ENCODE measurements at places on chromosomes 5 and 9.

GRCh38 chr9:105311306-105311705 lies 66.9 kb downstream of the SLC44A1 start:
- DNase-seq: no peak

GRCh38 chr5:16548115-16548514 lies 68.7 kb downstream of the RETREG1 start:
- no peak for DNase-seq

DNA sequence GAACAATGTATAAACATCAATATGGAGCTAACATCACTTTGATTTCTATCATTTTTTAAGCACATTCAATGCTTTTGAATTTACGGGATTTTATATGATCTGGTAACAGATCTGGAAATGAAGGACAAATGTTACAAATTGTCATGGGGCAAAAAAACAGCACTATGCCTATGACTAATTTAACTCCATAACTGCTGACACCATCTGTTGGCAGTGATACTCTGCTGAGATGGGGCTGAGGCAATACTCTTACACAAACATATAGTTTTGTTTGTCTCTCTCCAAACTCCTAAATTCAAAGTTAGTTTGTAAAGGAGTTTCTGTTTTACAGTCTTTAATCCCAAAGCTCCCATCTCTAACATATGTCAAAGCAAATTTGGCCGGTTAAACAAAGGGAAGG lies 132.5 kb upstream of the FER start:
- DNase-seq: no peak

- no peak for DNase-seq
Measured at GRCh38 chr5:173310218-173310769, 17.9 kb downstream of the STC2 start.

- no peak for DNase-seq
Measured at GRCh38 chr5:155850370-155850769, 476.6 kb upstream of the SGCD start.

- no peak for DNase-seq
Measured at GRCh38 chr9:23423999-23424398, 402.0 kb downstream of the ELAVL2 start.

- no peak for DNase-seq
Measured at GRCh38 chr9:4686112-4686511, 6.7 kb downstream of the CDC37L1 start.

- DNase-seq: no peak
Measured at GRCh38 chr5:10459080-10460055, 17.7 kb downstream of the ROPN1L start.

GRCh38 chr5:80566711-80567259 lies 3.3 kb downstream of the ANKRD34B start:
- DNase-seq: no peak

DNA sequence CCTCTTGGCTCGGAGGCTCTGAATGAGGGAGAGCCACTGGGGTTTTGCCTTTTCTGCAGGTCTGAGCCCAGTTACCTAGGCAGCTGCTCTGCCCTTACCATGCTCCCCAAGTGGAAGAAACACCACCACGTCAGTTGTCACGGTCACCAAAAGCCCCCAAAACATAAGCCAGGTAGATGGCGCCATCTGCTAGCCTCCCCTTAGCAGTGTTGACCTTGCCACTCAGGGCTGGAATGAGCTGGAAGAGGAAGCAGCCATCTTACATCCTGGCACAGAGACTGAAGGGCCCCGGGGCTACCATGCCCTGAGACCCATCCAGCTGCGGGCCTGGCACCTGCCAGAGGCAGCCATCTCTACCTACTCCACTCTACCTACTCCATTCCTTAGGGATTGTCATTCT lies 7.4 kb downstream of the ZER1 start:
- no peak for DNase-seq

DNA sequence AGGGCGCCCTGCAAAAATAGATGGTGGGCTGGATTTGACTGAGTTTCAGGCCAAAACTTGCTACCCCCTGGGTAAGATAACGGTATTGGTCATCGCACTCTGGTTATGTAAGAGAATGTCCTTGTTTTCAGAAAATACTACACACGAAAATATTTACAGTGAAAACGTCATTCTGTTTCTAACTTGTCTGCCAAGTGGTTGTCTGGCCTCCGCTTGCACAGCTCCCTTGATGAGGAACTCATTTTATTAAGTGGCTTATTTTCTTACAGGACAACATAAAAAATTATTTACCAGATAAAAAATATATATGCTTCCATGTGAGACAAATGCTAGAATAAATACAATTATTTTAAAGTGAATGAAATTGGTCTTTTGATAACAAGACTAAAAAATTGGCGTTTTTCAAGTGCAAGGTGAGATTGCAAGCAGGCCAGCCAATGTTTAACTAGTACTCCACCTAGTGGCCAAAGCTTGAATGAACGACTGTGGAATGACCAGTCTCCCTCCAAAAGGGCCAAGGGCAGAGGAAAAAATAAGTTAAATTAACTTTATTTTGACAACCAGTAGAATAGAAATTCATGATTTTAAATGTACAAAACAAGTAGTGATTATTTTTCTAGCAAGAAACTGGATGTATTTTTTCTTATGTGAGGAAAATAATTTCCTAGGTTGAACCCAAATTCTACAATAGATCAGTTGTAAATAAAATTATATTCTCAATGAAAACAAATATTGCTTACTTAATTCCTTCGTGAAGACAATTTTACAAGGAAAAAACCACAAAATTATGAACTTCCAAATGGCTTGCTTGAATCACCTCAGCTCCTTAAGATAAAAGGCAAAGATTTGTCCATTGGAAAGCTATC lies 93.2 kb downstream of the ZFAND5 start:
- no peak for DNase-seq

DNA sequence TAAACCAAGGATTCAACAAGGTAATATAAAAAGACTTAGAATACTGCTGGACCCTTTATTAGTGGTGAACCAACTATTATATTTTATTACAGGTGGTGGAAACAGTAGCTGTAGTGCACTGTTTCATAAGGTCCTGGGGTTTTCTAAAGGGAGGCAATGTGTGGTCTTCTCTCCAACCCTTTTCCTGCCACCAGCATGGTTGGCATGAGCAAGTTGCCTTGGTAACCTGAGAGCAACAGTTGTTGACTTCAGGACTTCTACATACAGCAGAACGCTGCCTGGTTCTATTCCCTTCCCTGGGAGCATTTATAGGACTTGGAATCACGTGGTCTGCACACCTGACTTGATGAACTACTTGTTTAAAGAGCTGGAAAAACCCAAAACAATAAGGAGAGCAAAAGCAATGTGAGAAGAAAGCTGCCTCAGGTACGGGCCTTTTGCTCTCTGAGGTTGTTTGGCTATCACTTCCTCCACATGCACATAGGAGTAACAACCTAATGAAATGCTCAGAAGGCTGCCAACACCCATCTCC lies 81.1 kb upstream of the RAI14 start:
- DNase-seq: no peak

GRCh38 chr9:107751567-107752210 lies 262.1 kb upstream of the KLF4 start:
- DNase-seq: no peak

DNA sequence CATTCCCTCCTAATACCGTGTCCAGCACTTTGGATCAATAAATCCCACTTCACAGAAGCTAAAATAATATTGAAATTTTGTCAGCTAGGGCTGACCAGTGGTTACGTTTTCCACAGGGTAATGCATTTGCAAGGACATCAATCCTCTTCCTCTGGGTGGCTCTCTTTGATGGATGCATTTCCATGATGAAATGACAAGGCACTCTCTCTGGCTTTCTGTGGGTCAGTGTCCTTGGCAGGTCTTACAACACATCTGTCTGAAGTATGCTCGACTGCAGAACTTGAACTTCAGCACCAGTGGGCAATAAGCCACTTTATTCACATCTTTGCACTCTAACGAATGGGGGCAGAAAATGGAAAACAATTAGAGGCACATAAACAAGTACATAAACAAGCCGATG lies 330.1 kb downstream of the ADAMTS6 start:
- no peak for DNase-seq

DNA sequence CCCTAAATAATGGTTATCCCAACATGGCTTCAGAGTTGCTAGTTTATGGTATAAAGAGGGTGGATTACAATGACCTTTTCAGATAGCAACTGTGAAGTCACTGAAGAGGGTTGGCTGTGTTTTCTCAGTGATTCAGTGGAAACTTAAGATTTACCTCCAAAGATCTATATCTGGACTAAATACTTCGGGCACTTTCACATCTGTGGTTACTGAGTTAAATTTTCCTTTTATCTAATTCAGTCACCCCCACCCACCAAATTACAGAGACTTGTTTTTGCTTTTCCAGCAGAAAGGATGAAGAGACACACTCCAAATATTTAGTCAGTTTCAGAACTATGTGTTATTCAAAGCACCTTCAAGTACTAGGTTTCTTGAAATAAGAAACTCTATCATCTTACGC lies 573.2 kb downstream of the CCDC171 start:
- no peak for DNase-seq

- DNase-seq: no peak
Measured at GRCh38 chr5:10301842-10302610, 5.7 kb downstream of the CMBL start.

DNA sequence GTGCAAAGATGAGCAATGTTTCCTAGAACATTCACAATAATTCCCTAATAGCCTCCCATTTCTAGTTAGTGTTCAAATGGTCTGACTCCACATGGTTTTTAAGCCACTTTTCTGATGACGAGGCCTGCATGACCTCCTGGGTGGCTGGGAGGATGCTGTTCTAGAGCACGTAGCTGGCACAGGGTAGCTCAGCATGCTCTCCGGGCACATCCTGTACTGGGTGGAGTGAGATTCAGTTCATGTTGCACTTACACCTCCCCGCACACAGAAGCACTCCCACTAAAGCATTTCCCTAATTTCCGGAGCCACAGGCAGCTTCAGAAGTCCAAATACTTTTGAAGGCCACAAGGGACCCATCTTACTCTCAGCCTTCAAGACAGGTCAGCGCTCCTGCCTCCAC lies 159.8 kb upstream of the LHFPL2 start:
- DNase-seq: no peak

GRCh38 chr5:72815580-72816283 lies 729 bp upstream of the TNPO1 start:
- no peak for DNase-seq

- no peak for DNase-seq
Measured at GRCh38 chr5:181188700-181189362, 16.2 kb downstream of the TRIM7 start.

DNA sequence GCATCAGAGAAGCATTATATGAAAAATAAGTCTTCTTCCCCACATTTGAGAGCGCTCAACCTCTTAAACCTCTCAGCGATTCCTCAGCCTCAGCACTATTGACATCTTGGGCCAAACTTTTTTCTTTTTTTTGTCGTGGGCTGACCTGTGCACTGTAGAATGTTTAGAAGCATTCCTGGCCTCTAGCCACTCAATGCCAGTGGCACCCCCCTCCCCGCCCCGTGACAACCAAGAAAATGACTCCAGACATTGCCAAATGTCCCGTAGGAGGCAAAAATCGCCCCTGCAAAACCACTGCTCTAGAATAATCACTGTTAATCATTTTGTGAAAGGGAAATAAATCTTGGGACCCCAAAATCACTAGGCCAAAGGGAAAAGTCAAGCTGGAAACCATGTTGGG lies 129.1 kb upstream of the BOD1 start:
- no peak for DNase-seq

DNA sequence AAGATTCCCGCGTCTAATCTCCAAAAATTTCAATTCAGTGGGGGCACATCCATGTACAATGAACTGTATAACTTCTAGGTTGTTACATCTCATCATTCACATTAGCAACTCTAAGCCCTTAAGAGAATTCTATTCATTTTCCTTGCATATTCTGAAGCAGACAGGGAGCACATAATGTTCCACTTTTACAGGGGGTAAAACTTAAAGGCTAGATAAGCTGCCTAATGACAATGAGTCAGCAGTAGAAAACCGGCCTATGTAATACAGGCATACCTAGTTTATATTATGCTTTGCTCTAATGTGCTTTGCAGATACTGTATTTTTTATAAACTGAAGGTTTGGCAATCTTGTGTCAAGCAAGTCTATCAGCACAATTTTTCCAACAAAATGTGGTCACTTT lies 40.4 kb downstream of the PTAR1 start:
- no peak for DNase-seq

GRCh38 chr5:100299261-100299660 lies 235.9 kb upstream of the FAM174A start:
- DNase-seq: no peak

GRCh38 chr9:91017245-91017644 lies 215.6 kb downstream of the SYK start:
- no peak for DNase-seq

- DNase-seq: no peak
Measured at GRCh38 chr5:103561685-103562452, 720 bp downstream of the NUDT12 start.

DNA sequence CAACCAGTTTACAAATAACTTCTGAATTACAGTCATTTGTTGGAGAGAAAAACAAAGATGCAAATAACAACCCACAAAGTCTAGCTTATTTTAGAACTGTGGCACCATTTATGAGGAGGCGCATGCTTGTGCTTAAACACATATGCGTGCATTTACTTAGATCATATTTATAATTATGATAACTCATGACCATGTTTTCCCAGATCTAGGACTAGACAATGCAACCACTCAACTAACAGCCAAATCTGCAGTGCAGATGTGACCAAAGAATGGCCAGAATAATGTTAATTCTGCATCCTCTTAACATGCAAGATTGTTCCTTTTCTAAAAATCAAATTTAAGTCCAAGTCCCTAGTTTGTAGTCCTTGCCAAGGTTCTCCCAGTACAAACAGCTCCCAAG lies 167.3 kb upstream of the FST start:
- no peak for DNase-seq

- DNase-seq: no peak
Measured at GRCh38 chr9:114695948-114696347, 14.0 kb upstream of the TEX48 start.

GRCh38 chr5:78008356-78008967 lies 232.3 kb upstream of the TBCA start:
- DNase-seq: peak; percentile 30

GRCh38 chr9:2363138-2363745 lies 258.3 kb upstream of the VLDLR start:
- DNase-seq: no peak

DNA sequence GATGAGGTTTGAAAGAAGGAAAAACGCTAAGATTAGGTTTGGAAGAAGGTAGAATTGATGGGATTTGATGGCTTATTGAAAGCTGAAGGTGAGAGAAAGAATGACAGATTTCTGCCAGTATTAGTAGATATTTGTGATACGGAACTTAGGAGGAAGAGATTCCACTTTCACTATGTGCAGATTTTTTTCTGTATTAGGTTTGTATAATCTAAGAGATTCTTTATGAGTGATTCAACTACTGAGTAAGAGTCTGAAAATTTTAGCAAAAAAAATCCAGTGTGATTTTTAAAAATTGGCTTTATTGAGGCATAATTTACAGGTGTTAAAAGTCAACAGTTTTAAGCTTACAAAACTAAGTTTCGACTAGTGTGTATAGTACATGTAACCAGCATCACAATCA lies 54.1 kb downstream of the AP3S1 start:
- no peak for DNase-seq

DNA sequence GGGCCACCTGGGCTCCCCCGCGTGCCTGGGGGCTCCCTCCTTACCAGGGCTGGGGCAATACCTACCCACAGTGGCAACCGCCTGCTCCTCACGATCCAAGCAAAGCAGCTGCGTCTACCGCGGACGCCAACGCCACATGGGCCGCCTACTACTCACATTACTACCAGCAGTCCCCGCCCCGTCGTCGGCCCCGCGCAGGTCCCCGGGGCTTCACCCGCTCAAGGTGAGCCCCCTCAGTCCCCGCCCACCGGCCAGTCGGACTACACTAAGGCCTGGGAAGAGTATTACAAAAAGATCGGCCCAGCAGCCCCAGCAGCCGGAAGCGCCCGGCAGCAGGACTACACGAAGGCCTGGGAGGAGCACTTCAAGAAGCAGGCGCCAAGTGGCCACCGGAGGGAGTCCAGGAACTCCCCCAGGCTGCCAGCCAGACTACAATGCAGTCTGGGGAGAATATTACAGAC lies 106.0 kb upstream of the MTAP start:
- DNase-seq: no peak
